ENCODE measurements at places on chromosomes 6 and 20.

GRCh38 chr6:165092881-165093595 lies 216.4 kb downstream of the C6orf118 start:
- no peak for DNase-seq

- DNase-seq: no peak
Observed at GRCh38 chr6:28981431-28981832, 23.7 kb downstream of the ZNF311 start.

DNA sequence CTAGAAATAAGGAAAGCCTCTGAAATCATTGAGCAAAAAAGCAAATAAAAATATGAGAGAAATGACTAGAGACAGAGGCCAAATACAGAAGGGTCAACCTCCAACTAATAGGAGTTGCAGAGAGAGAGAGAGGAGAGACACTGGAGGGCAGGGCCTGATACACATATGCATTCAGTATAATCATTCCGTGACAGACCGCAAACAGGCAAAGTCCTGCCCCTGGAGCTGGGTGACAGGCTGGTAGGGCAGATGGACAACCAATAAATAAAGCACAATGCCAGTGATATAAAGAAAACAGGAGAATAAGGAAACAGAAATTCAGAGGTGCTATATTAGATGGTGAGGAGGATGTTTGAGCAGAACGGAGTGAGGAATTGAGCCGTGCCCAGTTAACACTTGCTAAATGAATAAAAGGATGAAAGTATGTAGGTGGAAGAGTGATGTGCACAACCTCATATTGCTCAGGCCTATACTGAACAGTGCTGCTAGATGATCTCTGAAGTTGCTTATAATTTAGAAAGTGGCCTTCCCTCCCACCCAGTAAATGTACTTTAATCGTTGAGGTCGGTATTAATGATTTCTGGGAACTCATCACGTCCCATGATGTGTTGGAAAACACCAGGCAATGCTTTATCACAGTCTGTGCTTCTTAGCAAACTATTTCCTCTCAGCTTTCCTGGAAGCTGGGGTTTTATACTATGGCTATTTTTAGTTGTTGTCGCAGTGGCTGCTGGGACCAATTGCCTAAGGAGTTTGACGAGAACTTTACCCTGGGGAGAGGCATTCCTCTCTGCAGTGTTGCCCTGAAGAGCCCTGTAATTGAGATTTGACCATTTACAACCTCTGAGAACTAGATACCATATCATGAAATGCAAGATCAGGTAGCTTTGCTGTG lies 37.6 kb upstream of the CLIC5 start:
- DNase-seq: no peak

DNA sequence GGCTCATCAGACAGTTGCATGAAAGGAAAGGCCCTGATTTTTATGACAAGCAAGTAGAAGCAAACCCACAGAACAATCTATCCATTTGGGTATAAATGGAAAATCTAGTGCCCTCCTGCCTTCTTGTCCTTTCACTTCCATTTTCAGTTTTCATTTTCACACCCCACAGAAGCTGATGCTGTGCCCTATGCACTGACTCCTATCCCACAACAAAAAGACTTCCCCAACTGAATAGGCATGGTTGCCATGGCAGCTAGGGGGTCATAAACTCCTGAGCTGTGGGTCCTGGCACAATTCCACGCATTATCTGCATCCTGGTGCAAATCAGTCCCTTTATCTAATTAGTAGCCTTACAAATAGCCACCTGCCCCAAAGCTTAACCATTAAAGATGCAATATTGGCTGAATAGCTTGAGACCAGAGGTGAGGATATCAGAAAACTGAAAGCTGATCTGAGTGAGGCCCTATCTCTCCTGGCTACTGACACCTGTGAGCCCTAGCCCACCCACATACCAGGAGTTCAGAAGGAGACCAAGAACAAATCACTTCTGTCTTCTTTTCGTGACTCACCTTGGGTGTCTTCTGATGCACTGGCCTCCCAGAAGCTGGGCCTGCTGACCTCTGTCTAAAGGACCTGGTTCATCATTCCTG lies 34.9 kb upstream of the HEY2 start:
- DNase-seq: no peak

DNA sequence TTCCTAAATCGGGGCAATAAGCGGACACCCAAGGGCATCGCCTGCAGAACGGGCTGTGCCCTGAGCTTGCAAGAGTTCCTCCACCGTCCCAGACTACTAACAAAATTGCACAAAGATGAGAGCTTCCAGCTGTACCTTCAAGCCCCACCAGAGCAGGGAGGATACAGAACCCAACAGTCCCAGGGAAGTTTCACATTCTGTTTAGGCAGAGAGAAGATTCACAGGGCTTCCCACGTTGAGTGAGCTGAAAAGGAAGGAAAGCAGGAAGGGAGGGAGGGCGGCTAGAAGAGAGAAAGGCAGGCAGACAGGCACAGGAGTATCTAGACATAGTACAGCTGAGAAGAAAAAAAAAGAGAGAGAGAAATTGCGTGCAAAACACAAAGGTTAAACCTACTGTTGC lies 112.6 kb upstream of the AFDN start:
- DNase-seq: no peak

- no peak for DNase-seq
Observed at GRCh38 chr6:149060300-149060984, 257.1 kb upstream of the TAB2 start.

- no peak for DNase-seq
Observed at GRCh38 chr6:139550361-139550760, 175.9 kb upstream of the CITED2 start.

GRCh38 chr6:160239929-160240690 lies 18.5 kb downstream of the SLC22A2 start:
- peak; percentile 68 for DNase-seq

GRCh38 chr20:63009045-63009961 lies 2.5 kb upstream of the BHLHE23 start:
- no peak for DNase-seq

DNA sequence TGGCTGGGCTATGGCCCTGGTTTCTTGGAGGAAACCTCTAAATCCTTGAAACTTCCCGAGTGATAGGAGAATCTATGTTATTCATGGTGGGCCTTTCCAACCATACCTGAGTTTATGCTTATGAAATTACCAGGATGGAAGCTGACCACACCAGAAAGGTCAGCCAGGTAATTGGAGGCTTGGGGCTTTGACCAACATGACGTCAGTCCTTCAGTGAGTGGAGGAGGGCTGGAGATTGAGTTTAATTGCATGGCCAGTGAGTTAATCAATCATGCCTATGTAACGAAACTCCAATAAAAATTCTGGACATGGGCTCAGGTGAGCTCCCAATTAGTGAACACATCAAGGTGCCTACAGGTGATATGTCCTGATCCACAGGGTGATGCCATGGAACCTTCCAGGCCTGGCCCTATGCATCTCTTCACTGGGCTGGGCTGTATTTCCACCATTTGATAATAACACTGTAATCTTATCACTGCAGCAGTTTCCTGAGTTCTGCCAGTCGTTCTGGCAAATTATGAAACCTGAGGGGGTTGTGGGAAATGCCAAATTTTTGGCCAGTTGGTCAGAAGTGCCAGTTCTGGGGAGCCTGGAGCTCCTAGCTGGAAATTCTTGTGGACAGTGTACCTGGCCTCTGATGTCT lies 106.5 kb downstream of the CDH26 start:
- no peak for DNase-seq

- DNase-seq: no peak
Observed at GRCh38 chr20:63499338-63499969, 571 bp upstream of the EEF1A2 start.
